ENCODE measurements at places on chromosomes 2 and 18. TPM values are rescaled to one million over a fixed set of nuclear protein-coding genes. Genes with fewer than 3 reads are reported as not detected.

ANKRD62 gene
- not detected for total RNA-seq

COX5B gene
- 216 TPM for total RNA-seq

CTAGE1 gene
- total RNA-seq = not detected

ABCG8 gene
- not detected for total RNA-seq

SIX3 gene
- total RNA-seq = not detected

NDUFV2 gene
- total RNA-seq = 206 TPM

FBXO48 gene
- 2.4 TPM for total RNA-seq

FSHR gene
- not detected for total RNA-seq

REG3A gene
- not detected for total RNA-seq

GRP gene
- total RNA-seq = not detected

C2orf15 gene
- total RNA-seq = 0.37 TPM
